ENCODE measurements at places on chromosomes 6 and 20.

DNA sequence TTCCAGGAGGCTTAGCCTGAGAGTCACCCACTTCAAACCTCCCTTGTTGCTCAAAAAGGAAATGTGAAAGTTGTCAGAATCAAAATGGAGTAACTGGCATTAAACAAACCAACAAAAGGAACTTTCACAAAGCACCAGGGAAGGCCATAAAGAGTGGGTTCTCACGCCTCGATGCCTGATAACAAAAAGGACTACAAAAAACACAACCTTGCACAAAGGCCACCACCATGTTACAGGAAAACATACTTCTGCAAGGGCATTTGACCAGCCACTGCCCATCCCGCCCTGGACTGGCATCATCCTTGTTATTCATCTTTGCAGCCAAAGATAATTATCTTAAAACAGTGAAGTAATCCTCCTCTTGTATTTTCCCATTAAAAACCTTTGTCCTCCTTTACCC is 34.8 kb downstream of the RNASET2 start:
- DNase-seq, result no peak

- no peak for DNase-seq
Measured at GRCh38 chr6:109998159-109998785, 20.2 kb downstream of the GPR6 start.

GRCh38 chr20:46142124-46142523 is 24.0 kb downstream of the CD40 start:
- no peak for DNase-seq

DNA sequence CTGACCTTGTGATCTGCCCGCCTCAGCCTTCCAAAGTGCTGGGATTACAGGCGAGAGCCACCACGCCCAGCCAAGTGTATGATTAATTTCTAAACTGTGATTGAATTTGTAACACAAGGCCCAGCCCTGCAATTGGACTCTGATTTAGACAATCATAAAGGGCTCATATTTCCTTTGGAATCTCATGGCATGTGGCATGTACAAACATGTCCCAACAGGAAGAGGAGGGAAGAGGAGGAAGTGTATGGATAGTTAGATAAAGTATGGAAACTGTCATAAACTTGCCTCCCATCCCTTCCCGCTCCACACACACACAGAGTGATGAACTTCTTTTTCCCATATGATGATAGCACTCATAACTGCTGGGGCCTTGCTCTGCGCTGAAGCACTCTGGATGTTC is 27.2 kb upstream of the QKI start:
- no peak for DNase-seq

GRCh38 chr6:149935246-149935645 is 6.6 kb upstream of the ULBP2 start:
- no peak for DNase-seq

- DNase-seq, result no peak
Measured at GRCh38 chr6:109446072-109446471, 5.5 kb downstream of the SMPD2 start.

DNA sequence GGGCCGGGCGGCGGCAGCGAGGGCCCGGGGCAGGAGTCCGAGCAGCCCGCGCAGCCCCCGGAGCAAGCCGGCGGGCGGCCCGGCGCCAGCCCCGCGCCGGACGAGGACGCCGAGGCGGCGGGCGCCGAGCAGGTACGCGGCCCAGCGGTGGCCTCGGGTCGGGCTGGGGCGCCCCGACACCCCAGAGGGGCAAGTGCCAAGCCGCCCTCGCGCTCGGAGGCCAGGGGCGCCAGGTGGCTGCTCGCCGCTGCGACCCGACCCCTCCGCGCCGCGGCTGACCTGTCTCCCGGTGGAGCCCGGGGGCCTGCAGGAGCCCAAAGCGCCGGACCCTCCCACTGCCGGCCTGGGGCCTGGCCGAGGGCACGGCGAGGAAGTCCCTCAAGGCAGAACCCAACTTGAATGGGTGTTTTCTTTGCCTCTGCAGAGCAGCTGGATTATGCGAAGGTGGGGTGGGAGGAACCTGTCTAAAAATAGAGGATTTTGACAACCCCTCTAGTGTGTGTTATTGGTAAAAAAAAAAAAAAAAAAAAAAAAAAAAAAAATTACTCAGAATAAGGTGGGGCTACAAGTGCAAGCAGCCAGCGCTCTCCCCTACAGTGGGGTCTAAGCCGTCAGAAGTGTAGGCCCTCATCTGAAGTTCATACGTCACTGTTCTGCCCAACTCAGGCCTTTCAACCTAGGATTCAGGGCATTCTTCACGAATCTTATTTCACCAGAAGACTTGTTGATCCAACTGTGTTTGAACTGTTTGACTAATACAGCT is 609 bp downstream of the OGFRL1 start:
- peak; percentile 63 for DNase-seq

DNA sequence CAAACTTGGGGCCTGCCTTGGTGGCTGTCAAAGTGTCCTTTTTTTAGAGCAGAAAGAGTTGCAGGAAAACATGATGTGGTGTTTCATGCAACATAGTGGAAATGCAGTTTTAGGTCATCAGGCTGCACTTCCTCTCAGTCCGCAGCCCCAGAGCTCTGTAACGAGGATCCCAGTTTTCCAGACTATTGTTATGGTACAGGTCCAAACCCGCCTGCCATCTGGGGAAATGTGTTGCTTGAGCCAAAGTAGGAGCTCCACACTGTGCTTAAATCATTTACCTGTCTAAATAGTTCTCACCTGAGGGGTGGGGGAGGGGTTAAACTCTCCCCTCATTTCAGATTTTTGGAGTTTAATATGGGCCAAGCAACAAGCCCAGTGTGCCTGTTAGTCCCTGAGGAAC is 59.8 kb downstream of the GOPC start:
- DNase-seq, result no peak

DNA sequence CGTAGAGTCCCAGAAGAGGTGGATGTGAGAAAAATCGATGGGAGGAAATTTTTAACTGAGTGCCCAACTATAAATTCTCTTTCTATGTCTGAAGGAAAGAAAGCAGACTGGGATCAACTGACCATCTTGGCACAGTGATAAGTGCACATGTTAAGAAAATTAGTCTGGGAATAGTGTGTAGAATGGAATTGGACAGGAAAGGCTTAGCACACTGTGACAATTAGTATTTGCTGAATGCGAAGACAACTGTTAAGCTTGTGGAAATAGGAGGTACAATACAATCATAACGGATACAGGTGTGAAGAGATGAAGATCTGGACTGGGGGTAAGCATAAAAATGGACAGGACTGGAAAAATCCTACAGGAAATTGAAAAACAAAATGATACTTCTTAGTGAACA is 114.3 kb downstream of the FAM50B start:
- DNase-seq, result no peak

DNA sequence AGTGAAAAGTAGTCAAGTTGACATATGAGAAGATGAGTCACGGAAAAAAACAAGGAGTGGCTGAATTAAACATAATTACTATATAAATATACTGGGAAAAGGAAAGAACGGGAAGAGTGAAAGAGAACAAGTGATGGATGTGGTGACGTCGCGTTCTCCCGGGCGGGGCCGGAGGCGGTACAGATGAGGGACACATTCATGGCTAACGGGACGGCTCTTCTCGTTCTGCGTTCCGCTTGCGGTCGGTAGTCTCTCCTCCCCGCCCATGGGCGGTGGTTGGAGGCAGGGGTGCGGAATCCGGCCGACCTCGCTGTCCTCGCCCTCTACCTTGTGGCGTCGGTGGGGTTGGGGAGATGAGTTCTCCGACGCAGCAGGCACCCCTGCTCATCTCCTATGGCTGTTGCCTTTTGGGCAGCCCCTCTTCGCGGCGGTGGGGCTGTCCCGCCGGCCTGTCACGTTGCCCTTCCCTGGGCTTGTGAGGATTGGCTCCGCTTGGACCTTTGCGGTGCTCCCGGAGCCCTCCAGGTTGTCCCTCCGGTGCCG is 22.5 kb downstream of the HLA-G start:
- no peak for DNase-seq

- no peak for DNase-seq
Measured at GRCh38 chr6:43780941-43781928, 11.2 kb downstream of the VEGFA start.

DNA sequence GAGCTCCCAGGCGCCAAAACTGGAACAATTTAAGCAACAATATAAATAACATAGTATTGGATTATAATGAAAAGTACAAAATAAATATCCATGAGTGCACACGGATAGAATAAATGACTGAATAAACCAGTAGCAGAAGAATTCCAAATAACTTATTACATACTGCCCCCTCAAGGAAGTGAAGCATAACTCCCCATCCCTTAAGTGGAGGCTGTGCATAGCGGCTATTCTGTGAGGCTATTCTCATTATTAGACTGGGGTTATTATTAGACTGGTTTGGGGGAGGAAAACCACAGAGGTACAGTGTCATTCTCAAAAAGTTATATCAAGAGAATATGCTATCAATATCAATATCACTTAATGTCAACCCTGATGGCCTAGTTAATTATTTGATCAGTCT is 94.4 kb upstream of the SIRPA start:
- no peak for DNase-seq

DNA sequence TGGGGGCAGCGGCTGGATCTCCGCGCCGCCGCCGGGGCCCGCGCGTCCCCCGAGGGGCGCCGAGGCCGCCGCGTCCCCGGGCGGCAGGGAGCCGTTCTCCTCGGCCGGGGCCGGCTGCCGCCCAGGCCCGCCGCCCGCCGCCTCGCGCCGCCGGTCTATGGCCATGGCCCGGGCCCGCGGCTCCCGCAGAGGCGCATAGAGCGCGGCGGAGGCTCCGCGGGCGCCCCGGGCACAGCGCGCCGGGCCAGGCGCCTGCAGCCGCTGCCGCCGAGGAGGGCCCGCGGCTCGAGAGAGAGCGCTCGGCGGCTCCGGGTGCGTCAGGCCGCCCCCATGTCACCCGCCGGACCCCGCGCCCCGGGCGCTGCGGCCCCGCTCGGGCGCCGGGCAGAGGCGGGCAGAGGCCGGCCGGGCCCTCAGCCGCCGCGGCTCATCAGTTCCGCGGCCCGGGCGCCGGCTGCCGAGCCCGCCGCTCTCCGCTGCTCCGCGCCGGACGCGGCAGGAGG is 404 bp downstream of the SLC22A23 start:
- DNase-seq, result no peak

DNA sequence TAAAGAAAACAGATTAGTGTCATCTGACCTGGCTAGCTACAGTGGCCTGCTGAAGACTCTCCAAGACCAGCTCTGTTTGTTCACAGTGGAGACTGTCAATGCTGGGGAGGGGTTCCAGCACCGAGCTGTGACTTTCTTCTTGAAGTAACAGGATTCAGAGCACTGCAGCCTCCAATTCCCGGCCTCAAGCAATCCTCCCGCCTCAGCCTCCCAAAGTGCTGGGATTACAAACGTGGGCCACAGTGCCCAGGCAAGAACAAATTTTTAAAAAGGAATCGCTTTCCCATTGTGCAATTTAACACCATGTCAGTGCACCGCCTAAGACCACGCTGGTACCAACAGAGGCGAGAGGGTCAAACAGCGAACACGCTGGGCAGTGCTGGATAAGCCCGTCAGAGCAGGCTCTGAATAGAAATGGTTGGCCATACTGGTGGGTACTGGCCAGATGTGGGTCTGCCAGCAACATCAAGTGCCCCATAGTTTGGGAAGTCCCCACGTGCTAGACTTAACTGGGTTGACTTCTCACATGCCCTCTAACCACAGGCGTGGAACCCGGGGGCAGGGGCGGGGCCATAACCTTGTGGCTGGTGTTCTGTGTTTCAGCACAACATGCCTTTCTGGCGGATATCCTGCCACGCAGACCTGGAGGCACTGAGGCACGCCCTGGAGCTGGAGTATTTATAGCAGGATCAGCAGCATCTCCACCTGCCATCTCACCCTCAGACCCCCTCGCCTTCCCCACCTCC is 168.9 kb downstream of the ZMYND8 start:
- DNase-seq, result no peak

DNA sequence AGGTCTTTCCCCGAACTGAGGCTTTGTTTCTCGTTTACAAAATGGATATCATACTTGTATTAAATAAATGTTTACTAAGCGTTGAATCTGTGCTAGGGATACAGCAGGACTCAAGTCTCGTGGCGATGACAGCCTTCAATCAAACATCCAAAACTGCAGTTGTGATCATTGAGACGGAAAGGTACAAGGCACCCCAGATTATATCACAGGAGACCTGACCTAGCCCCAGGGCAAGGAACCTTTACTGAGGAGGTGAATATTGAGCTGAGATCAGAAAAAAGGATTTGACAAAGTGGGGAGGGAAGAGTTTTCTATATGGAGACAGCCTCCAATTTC is 476 bp downstream of the AAR2 start:
- DNase-seq, result no peak

DNA sequence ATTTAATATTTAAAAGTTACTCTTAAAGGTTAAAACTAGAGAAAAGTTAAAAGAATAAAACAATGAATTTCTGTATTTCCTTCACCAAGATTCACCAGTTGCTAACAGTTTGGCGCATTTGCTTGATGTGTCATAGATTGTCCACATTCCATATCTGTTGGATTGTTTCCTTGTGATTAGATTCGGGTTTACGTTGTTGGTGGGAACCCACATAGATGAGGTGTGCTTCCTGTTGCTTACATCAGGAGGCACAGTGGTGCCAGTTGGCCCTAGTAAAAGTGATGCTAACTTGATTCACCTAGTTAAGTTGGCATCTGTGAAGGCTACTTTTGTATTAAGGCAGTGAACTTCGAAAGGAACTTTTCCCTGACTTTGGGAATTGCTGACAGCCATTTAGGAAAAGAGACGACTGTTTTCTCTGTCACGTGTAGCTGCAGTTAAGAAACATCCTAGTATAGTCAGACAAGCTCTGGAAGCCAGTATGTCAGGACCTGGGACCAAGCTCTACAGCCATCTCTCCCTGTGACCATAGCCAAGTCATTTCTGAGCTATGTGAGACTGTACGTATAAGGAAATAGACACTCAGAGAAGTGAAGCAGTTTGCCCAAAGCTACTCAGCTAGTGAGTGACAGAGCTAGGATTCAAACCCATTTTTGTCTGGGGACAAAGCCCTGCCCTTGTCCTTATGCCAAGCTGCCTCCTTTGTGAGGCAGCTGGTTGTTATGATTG is 49.0 kb downstream of the PPARD start:
- no peak for DNase-seq

- DNase-seq, result no peak
Measured at GRCh38 chr6:139751179-139751578, 376.7 kb upstream of the CITED2 start.

DNA sequence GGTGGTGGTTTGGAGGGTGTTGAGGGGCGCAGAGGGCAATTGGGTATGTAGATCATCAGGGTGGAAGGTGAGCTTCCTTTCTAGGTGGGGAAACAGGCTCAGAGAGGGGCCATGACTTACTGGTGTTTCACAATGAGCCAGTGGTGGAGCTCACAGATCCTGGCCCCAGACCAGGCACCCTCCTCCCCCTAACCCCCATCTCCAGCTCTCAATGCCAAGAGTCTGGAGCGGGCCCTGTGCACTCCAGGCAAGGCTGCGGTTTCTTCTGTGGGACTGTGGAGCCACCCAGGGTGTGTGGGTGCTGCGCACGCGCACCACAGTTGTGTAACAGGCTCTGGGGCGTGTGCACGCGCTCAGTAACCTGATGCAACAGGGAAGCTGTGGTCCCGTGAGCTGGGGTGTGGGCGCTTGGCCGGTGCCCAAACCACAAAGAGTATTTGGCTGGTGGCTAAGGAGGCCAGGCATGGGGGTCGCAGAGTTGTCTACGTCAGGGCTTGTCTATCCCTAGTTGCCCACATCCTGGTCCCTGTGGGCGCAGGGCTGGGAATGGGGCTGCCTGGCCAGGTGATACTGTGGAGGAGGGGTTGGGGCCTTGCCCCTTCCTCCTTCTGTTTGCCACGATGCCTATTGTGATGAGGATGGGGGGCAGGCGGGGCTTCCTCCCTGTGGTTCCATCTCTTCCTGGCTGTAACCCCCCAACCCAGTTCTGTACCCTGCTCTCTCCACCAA is 37.5 kb upstream of the MRPS18A start:
- no peak for DNase-seq
